CD4-positive, alpha-beta T cell treated with Interleukin-4 for 1 hour (primary cell): ENCODE measurements at places on chromosomes 1 and 21.

- DNase-seq, result no peak
Observed at GRCh38 chr1:53956308-53957168, 10.4 kb downstream of the LRRC42 start.

DNA sequence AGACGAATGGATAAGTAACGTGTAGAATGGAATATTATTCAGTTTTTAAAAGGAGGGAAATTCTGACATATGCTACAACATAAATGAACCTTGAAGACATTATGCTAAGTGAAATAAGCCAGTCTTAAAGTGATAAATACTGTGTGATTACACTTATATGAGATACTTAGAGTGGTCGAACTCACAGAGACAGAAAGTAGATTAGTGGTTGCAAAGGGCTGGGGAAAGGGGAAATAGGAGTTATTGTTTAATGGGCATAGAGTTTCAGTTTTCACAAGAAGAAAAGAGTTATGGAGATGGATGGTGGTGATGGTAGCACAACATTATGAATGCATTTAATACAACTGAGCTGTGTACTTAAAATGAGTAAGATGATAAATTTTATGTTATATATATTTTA, 14.7 kb upstream of the AHCYL1 start:
- DNase-seq, result no peak

DNA sequence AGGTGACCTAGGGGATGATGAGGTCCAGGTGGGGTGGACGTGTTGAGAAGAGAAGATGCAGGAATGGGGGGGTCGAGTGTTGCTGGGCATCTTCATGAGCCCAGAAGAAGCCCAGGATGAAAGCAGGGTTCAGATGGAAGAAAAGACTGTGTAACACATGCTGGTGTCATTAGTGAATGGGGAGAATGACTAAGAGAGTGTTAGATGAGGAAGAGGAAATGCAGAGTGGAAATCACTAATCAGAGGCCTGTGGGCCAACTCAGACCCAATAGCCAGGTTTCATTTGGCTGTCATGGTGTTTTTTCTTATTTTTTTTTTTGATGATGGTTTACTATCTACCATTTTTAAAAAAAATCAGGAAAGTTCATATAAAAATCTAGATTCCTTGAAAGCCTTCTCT, 180.8 kb upstream of the CAMK1G start:
- DNase-seq, result no peak

GRCh38 chr1:64291931-64292330, 88.5 kb downstream of the UBE2U start:
- no peak for DNase-seq

GRCh38 chr21:35096959-35097358, 47.9 kb upstream of the RUNX1 start:
- DNase-seq, result no peak

- DNase-seq, result peak; percentile 56
Observed at GRCh38 chr1:88888750-88889149, 2.6 kb downstream of the GTF2B start.
